ENCODE measurements at places on chromosomes 12 and 14.

DNA sequence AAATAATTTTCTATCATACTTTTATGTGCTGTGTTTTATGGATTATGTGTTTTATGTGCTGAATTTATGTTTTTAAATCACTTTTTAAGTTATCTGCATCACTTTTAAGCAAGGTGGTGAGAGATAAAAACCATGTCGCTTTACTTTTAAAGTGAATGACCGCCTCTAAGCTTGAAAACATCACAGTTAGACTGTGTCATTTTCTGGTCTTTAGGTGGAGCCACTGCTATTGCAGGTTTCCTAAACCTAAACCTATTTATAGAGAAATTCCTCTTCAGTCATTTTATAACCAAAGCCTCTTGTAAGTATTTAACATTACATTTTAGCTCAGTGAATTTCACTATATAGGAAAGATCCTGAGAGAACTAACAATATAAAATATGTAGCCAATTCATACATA lies 21.0 kb upstream of the MDM2 start:
- DNase-seq: no peak

DNA sequence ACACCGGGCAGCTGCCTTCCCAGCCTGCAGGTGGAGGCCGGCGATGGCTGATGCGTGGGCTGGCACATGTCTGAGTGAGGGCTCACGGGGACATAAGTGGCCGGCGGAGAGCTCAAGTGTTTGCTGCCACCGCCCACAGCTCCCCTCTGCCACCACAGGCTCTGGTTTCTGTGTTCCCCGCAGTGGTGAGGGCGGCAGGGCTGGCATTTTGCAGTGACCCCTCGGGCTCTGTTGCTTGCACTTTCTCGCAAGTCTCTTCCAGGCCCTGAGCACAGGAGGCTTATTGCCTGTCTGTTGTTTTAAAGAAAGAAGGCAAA lies 271.0 kb upstream of the RTL1 start:
- DNase-seq: no peak

GRCh38 chr12:82852529-82852928 lies 165.8 kb downstream of the TMTC2 start:
- no peak for DNase-seq

DNA sequence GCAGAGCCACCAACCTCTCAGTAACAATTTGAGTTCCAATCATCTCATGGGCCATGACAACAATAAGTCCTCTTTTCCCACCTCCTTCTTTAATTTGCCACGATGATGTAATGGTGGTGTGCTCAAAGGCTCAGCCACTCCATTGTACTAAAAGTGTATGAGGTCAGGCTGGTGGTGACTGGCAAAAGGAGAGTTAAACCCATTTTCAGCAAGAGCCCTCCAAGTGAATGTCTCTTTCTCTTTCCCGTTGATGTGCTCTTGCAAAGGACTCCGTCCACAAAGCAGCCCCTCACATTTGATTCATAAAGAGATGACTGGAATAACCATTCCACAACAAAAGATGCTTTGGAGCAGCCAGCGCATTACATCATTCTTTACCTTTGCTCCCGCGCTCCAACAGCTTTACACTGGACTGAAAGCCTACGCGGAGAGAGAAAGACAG lies 41.6 kb downstream of the DUSP16 start:
- no peak for DNase-seq

- no peak for DNase-seq
Observed at GRCh38 chr12:124413401-124413800, 118.5 kb downstream of the RFLNA start.

Measured in fibroblast of the aortic adventitia (primary cell).